Mesendoderm (in vitro differentiated cells): ENCODE measurements at places on chromosomes 7 and 10.

DNA sequence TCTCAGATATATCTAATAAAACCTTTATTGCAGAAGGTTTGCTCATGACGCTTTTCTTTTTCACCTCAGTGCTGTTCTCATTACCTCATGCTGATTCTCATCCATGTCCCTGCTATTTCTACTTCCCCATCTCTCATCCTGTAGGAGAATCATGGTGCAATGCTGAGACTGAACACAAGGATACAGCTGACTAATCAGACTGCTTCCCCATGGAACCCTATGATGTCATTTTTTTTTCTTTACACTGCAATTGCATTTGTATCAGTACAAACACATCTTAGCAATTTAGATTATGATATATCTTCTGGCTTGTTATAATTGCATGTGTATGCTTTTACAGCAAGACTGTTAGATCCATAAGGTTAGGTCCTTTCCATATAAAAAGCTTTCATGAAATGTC, 93.7 kb downstream of the SEMA3A start:
- peak; percentile 72 for DNase-seq

DNA sequence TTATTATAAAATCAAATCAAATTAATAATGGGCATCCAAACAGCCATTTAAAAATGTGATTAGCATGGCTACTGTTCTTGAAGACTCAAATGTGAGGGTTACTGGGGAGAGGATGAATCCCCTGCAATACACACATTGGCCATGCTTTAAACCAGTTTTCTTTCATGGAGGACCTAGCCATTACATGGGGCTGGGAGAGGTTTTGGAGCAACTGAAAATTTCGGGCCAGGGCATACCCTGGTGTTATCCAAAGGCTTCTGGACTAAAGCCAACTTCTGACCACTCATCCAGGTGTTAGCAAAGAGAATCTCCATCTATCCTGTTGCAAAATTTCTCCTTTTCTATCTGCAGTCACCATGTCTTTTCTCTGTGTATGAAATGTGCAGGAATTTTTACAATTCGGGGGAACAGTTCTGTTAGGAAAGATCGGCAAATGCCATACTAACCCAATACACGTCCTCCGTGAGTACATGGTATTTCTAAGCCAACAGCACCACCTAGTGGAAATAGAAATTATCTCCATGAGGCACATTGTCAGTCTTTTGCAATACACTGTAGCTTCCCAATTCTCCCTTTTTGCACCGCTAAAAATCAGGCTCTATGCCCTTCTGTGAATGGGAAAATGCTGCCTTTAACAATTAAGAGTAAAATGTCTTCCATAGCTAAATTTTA, 47.0 kb upstream of the ZNF107 start:
- DNase-seq, result peak; percentile 68

GRCh38 chr10:79090134-79090803, 21.5 kb downstream of the ZMIZ1 start:
- DNase-seq, result no peak

DNA sequence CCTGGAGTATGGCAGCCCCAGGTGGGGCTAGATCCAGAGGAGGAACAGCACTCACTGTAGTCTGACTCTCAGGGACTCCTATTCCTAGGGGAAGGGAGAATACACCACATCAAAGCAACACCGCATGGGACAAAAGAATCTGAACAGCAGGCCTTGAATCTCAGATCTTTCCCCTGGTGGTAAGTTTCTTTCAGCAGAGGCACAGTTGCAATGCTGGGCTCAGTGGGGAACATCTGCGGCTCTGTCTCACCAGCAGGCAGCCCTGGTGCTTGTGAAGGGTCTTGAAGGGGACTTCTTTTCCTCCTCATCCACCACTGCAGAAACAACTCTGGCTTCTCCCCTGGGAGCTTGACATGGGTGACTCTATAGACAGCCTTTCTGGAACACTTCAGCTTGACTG, 111.2 kb upstream of the ARHGAP21 start:
- DNase-seq, result peak; percentile 23

- no peak for DNase-seq
These were observed 76.8 kb upstream of the INSIG1 start for GRCh38 chr7:155220903-155221302.

GRCh38 chr10:54501929-54502328, 299.1 kb downstream of the PCDH15 start:
- DNase-seq, result peak; percentile 55
